Spleen (tissue), 13 donors: ENCODE measurements at places on chromosomes 6 and 20.

GRCh38 chr20:62376112-62377063 lies 9.3 kb upstream of the LAMA5 start:
- H3K4me1 ChIP-seq, result no peaks in the 10 kb centered on the region
- no peaks in the 10 kb centered on the region for H3K36me3 ChIP-seq
- H3K4me3 ChIP-seq, result no peak overlapping the region
- no peaks in the 10 kb centered on the region for H3K27me3 ChIP-seq
- peak overlapping the region; percentile 39 for H3K27ac ChIP-seq

- H3K36me3 ChIP-seq, result peaks cover 42% of the 10 kb centered on the region
- H3K4me1 ChIP-seq, result peaks cover 48% of the 10 kb centered on the region
- peak; percentile 27 for DNase-seq
- peak overlapping the region; percentile 99 for H3K27ac ChIP-seq
Observed at GRCh38 chr20:1333462-1334369, 4.8 kb upstream of the SDCBP2 start.

DNA sequence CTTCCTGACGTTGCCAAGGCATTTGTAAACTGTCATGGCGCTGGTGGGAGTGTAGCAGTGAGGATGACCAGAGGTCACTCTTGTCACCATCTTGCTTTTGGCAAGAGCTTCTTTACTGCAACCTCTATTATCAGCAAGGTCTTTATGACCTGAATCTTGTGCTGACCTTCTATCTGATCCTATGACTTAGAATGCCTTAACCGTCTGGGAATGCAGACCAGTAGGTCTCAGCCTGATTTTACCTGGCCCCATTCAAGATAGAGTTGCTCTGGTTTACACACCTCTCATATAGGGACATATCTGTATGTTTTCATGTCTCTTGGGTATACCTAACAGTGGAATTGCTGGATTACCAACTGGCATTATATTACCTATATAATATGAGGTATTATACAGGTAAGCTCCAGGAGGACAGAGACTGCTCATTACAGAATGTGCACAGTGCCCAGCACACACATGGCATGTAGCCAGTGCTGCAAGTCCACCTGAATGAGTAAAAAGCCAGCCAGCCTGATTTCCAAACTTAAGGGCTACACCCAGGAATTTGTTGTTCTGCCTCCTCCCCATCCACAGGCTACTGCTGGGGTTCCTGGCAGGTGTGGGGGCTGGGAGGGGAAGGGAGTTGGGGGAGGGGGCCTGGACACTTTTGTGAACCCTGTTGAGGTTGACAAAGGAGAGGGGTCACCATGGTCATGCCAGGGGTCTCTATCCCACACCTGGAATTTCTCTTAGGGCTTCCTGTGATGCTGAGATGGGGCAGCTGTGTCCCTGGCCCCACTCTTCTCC lies 35.2 kb upstream of the BLCAP start:
- no peaks in the 10 kb centered on the region for H3K36me3 ChIP-seq
- H3K27me3 ChIP-seq, result peaks cover 69% of the 10 kb centered on the region
- H3K4me1 ChIP-seq, result peaks cover 6% of the 10 kb centered on the region

- H3K4me1 ChIP-seq, result no peaks in the 10 kb centered on the region
- no peak overlapping the region for H3K4me3 ChIP-seq
- no peaks in the 10 kb centered on the region for H3K36me3 ChIP-seq
- no peak overlapping the region for H3K27ac ChIP-seq
- no peak for DNase-seq
Observed at GRCh38 chr20:24634855-24635254, 165.4 kb downstream of the SYNDIG1 start.

- no peak for DNase-seq
- no peak overlapping the region for H3K27ac ChIP-seq
- peaks cover 17% of the 10 kb centered on the region for H3K4me1 ChIP-seq
- H3K36me3 ChIP-seq, result peaks cover 8% of the 10 kb centered on the region
- H3K27me3 ChIP-seq, result no peaks in the 10 kb centered on the region
Observed at GRCh38 chr6:170317076-170317475, 10.5 kb downstream of the FAM120B start.

DNA sequence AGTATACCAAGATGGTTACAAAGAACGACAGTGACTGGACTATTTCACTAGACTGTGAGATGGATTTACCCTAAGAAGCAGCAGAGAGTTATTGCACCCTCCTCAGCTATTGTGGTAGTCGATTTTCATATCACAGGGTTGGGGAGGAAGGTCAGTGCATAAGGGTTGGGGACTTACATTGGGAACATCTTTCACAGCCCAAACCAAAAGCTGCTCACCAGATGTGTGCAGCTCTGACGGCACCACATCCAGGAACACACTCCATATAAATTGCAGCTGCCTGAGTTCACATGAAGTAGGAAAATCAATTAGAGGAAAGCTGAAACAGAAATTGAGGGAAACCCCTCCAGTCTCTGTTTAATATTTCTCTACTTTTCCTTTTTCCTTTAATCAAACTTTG lies 470.5 kb upstream of the NRSN1 start:
- H3K27me3 ChIP-seq, result no peaks in the 10 kb centered on the region
- H3K27ac ChIP-seq, result no peak overlapping the region
- H3K4me1 ChIP-seq, result no peaks in the 10 kb centered on the region
- no peak overlapping the region for H3K4me3 ChIP-seq

DNA sequence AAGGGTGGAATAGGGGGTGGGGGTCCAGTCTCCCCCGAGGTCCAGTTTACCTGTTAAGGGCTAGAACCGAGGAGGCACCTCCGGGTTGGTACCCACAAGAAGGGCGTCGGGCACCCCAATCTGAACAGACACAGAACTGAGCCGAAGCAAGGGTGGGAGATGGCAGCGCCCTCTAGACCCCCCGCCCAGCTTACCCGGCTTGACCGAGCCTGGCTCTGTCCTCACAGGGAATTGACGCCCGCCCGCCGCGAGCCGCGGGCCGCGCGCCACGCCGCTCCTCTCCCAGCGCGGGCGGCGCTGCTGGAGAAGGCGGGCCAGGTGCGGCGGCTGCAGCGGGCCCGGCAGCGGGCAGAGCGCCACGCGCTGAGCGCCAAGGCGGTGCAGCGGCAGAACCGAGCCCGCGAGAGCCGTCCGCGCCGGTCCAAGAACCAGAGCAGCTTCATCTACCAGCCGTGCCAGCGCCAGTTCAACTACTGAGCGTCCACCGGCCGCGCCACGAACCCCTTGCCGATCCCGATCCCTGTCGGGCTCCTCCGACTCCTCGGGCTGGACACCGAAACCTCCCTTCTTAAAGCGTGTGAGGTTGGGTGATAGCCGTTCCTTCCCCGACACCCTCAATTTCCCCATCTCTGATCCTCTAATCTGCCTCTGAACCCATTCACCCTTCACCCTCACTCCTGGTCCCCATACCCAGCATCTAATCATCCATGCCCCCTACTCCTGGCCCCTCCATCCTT lies 5.9 kb downstream of the TP53INP2 start:
- peaks cover 69% of the 10 kb centered on the region for H3K4me1 ChIP-seq
- H3K4me3 ChIP-seq, result peak overlapping the region; percentile 73
- H3K27me3 ChIP-seq, result no peaks in the 10 kb centered on the region
- H3K27ac ChIP-seq, result no peak overlapping the region
- peaks cover 6% of the 10 kb centered on the region for H3K36me3 ChIP-seq

GRCh38 chr6:137402143-137402680 lies 92.0 kb downstream of the OLIG3 start:
- H3K4me3 ChIP-seq, result no peak overlapping the region
- DNase-seq, result no peak
- no peak overlapping the region for H3K27ac ChIP-seq
- no peaks in the 10 kb centered on the region for H3K4me1 ChIP-seq

DNA sequence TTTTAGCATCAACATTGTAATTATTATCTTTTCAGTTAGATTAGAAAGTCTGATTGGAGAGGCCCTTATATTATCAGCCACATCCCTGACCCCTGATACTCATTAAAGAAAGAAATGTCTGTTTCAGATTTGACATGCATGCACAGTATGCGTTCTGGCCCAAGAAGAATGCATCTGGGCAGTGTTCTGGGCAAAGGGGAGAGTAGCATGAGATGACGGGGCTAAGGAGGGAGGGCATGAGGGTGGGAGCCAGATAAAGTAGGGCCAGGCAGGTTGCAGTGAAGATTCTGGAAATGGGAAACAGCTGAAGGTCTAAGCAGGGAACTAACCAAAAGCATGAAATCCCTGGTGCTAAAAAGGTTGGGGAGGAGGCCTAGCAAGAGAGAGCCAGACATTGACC lies 7.3 kb downstream of the SAYSD1 start:
- H3K4me1 ChIP-seq, result no peaks in the 10 kb centered on the region
- no peak overlapping the region for H3K27ac ChIP-seq
- DNase-seq, result no peak

DNA sequence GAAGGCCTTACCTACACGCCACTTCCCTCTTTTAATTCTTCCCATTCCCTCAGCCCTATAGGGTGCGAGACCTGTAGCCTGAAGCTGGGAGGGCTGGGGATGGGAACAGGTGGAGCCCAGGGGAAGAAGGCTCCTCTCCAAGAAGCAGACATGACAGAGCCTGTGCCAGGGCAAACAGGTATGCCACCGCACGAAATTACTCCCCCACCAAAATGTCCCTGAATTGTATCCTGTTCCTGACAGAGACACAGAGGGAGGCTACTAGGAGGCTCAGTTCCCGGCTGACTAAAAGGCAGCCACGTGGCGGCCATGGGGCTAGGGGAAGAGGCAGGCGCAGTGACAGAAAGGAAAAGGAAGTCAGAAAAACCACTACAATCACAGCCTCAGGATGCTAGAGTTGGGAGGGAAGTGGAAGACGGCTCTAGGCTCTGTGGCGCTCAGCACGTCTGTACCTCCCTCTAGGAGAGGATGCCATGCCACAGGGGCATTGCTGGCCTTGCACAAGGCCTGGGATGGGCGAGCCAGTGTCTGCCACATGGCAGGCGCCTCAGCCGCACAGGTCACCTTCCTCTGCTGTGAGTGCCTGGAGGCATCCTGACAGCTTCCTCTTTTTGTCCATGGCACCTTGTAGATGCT lies 27.7 kb downstream of the TFEB start:
- no peaks in the 10 kb centered on the region for H3K27me3 ChIP-seq
- peaks cover 38% of the 10 kb centered on the region for H3K36me3 ChIP-seq
- no peak overlapping the region for H3K4me3 ChIP-seq
- H3K27ac ChIP-seq, result peak overlapping the region; percentile 70
- DNase-seq, result peak; percentile 90

DNA sequence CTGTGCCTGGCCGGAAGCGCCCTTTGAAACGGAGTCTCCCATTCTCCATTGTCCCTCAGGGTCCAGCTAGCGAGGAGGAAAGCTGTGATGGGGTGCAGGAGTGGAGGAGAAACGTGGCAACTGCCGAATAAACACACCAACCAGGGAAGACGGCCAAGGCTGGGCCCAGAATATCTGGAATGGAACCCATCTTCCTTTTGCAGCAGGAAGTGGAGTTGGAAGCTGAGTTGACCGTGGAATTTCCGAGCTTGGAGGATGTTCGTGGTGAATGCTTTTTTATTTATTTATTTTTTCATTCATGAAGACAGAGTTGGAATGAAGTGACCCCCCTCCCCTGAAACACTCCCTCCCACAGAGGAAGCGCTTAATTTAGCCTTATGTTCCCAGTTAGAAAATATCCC lies 105.6 kb upstream of the RNF24 start:
- H3K4me1 ChIP-seq, result no peaks in the 10 kb centered on the region
- no peak for DNase-seq
- H3K27me3 ChIP-seq, result no peaks in the 10 kb centered on the region
- H3K36me3 ChIP-seq, result no peaks in the 10 kb centered on the region

GRCh38 chr20:44336086-44336485 lies 757 bp upstream of the R3HDML start:
- H3K4me3 ChIP-seq, result no peak overlapping the region
- no peak overlapping the region for H3K27ac ChIP-seq
- no peaks in the 10 kb centered on the region for H3K4me1 ChIP-seq
- H3K27me3 ChIP-seq, result peaks cover 3% of the 10 kb centered on the region
- H3K36me3 ChIP-seq, result no peaks in the 10 kb centered on the region

- H3K27ac ChIP-seq, result no peak overlapping the region
- DNase-seq, result no peak
- H3K36me3 ChIP-seq, result no peaks in the 10 kb centered on the region
- no peak overlapping the region for H3K4me3 ChIP-seq
- H3K27me3 ChIP-seq, result no peaks in the 10 kb centered on the region
Observed at GRCh38 chr20:25510202-25510601, 75.1 kb downstream of the NINL start.

GRCh38 chr20:8505476-8506200 lies 373.6 kb downstream of the PLCB1 start:
- no peaks in the 10 kb centered on the region for H3K4me1 ChIP-seq
- H3K27me3 ChIP-seq, result no peaks in the 10 kb centered on the region
- DNase-seq, result no peak
- no peak overlapping the region for H3K27ac ChIP-seq
- no peaks in the 10 kb centered on the region for H3K36me3 ChIP-seq
- no peak overlapping the region for H3K4me3 ChIP-seq

DNA sequence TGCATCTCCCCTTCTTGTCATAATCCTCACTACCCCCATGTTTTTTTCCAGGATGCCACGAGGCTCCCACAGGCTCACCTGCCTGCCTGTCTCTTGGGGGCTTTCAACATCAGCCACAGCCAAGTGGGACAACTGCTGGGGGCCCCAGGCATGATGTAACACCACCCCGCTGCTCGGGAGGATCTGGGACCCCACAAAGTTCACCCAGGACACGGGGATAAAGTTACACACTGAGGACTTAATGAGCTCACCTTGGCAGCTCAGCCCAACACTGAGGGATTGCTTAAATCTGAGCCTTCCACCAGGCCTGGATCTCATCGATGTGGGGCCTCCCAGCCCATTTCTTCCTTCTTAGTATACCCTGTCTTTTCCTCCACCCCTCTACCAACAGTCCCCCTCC lies 56.4 kb upstream of the NNAT start:
- H3K4me1 ChIP-seq, result no peaks in the 10 kb centered on the region
- DNase-seq, result no peak
- H3K27me3 ChIP-seq, result no peaks in the 10 kb centered on the region
- no peak overlapping the region for H3K27ac ChIP-seq

- H3K27ac ChIP-seq, result no peak overlapping the region
- H3K27me3 ChIP-seq, result no peaks in the 10 kb centered on the region
- no peaks in the 10 kb centered on the region for H3K4me1 ChIP-seq
- H3K36me3 ChIP-seq, result no peaks in the 10 kb centered on the region
Observed at GRCh38 chr20:19435821-19436220, 223.4 kb downstream of the SLC24A3 start.

DNA sequence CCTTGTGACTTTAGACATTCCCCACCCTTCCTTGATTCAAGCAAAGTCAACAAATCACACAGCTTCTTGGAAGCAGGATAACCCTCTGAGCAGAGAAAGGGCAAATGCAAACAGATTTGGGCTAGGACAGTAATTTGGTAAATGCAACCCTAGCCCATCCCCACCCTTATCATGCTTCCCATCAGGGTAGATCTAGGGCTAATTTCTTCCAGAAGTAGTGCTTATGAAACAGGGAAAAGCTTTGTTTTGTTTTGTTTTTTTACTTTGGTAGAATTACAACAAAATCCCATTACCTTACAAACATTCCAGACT lies 525.1 kb upstream of the NOX3 start:
- H3K4me1 ChIP-seq, result no peaks in the 10 kb centered on the region
- no peaks in the 10 kb centered on the region for H3K27me3 ChIP-seq
- no peak overlapping the region for H3K4me3 ChIP-seq
- H3K27ac ChIP-seq, result no peak overlapping the region
